ENCODE measurements at places on chromosomes 5 and 9.

GRCh38 chr9:106383072-106383471, 479.9 kb upstream of the ZNF462 start:
- no peak for DNase-seq

DNA sequence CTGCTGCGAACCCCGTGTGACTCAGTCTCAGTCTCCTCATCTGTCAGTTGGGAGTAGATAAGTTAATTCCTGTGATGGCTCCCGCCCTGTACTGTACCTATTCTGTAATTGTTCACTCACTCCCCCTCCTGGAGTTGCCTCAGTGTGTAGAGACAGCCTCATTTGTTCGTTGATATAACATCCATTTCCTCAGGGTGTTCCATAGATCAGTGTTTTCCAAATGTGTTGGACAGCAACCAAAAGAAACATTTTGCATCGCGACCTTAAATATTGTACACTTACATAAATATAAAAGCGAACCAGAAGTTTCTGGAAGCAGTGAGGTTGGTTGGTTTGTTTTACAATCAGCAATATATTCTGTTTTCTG, 698 bp downstream of the NFX1 start:
- DNase-seq, result no peak

DNA sequence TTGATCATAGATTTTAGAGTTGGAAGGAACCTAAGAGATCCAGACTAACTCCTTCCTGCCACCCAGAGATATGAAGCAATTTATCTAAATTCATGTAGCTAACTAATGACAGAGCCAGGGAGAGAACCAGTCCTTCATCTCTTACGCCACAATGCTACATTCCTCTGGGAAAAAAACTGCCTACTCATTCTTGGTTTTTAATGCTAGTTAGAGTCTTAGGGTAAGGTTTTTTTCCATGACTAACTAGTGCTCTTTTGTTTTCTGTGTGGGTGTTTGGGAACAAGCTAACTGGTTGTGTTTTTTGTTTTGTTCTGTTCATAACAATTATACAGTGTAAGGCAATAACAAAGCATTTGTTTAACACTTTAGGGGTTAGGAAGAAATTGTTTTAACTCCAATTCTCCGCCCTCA, 52.4 kb downstream of the SLC44A1 start:
- no peak for DNase-seq

DNA sequence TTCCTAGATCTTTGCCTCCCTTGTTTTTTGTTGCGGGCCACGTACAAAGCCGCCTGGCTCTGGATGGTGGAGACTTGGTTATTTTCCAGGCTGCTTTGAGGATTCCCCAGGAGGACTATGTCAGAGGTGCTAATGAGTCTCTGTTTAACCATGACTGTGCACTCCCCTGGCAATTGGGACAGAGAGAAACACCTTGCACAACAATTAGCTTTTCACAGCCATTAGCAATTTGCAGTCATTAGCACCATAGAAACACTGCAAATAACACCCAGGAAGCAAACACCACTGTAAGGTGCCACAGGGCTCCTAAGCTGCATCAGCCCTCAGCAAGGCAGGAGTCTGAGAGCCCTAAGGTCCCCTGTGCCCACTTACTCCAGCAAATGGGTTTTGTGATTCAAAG, 201.0 kb upstream of the VLDLR start:
- no peak for DNase-seq

- no peak for DNase-seq
Measured at GRCh38 chr5:7606840-7607465, 211.0 kb downstream of the ADCY2 start.

Measured in GM12892 (cell line).